ENCODE measurements at places on chromosomes 11 and 22.

DNA sequence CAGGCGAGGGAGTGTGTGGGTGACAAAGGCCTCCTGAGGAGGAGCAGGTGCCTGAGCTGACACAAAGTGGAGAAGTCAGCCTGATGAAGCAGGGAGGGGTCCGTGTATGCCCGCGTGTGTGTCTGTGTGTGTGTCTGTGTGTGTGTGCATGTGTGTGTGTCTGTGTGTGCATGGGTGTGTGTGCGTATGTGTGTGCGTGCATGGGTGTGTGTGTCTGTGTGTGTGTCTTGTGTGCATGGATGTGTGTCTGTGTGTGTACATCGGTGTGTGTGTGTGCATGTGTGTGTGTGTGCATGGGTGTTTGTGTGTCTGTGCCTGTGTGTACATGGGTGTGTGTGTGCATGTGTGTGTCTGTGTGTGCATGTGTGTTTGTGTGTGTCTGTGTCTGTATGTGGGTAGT is 65.6 kb upstream of the EIF3D start:
- DNase-seq, result no peak

DNA sequence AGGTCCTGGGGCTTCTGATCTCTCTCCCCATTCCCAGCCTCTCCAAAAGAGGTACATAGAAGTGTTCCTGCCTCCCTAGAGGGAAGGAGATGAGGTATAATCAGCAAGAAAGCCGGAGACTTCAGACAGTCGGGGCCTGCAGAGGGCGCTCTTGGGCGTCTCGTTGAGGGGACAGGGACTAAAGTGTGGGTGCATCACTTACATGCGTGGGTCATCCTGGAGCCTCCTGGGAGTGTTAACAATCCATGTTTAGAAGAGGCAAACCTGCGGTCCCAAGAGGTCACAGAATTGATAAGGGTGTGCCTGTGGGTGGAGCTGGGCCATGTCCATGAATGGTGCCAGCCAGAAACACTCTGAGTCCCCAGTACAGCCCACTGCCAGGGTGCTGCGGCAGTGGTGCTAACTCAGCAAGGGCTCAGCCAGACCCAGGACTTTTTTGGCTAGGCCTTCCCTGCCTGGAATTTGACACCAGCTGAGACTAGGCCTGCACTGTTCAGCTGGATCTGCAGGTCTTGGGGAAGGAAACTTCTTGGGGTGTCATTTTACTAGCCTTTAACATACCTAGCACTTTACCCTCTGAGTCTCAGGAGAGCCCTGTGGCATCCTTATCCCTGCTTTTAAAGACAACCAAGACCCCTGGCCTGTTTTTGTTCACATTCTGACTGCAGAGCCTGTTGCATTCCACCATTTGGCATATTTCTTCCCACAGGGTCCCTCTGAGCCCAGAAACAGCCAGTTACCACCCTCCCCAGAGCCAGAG is 5.5 kb downstream of the YDJC start:
- no peak for DNase-seq

DNA sequence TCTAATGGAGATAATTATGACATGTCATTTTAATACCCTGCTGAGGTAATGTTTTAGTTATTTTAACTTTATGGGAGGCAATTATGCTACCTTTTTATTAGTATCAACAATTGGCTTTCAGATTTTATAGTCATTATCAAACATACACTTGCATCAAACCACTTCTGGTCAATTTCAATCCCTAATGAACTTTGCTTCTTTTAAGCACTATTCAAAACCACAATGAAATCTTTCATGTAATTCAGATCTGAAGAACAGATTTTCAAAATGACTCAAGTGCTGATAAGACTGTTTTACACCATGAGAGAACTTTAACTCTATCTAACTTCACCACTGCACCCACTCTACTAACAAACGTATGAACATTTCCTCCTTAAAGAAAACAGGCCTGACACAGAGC is 25.9 kb upstream of the CCDC34 start:
- DNase-seq, result no peak

- no peak for DNase-seq
Measured at GRCh38 chr22:38490915-38491314, 15.2 kb downstream of the DDX17 start.

- DNase-seq, result no peak
Measured at GRCh38 chr22:48881326-48881980, 946.2 kb downstream of the BRD1 start.

GRCh38 chr11:83033972-83034672 is 37.6 kb downstream of the RAB30 start:
- DNase-seq, result no peak

DNA sequence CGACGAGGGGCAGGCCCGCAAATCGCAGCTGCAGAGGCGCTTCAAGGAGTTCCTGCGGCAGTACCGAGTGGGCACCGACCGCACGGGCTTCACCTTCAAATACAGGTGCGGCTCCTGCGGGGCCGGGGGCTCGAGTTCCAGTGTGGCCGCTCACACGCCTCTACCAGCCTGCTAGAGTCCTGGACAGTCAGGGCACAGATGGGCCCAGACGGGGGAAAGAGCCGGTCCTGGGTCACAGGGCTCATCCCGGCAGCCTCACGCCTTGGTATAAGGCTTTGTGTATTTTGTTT is 506 bp downstream of the MCM5 start:
- DNase-seq, result no peak

GRCh38 chr11:107609400-107610218 is 18.7 kb downstream of the ELMOD1 start:
- no peak for DNase-seq

GRCh38 chr11:19772480-19772879 is 59.8 kb downstream of the NAV2 start:
- no peak for DNase-seq

GRCh38 chr11:10931761-10932670 is 74.2 kb upstream of the ZBED5 start:
- no peak for DNase-seq

- no peak for DNase-seq
Measured at GRCh38 chr11:79668575-79668974, 227.7 kb upstream of the TENM4 start.

GRCh38 chr22:19447330-19448075 is at the start of gene C22orf39:
TSS of gene C22orf39 (minus strand) at chr22:19447711. CDS start at chr22:19447688, 23 bp downstream.
- peak; percentile 68 for DNase-seq

GRCh38 chr11:57586711-57587245 is 10.7 kb upstream of the SERPING1 start:
- no peak for DNase-seq

DNA sequence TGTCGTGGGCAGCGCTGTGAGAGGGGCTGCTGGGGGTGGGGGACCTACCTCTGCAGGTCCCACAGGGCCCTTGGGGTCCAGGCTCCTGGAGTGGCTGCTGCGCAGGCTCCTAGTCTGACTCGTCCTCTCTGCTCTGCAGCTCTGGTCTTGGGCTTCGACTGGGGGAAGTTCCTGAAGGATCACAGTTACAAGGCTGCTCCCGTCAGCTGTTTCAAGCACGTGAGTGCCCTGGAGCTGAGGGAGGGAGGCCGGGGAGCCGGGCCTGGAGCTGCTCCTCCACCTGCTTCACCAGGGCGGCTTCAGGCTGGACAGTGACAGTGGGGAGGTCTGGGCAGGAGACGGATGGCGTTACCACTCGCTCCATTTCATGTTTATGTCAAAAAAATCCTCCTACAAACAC is 11.9 kb downstream of the L3MBTL2 start:
- DNase-seq, result no peak

- DNase-seq, result no peak
Measured at GRCh38 chr11:71240865-71241691, 11.3 kb downstream of the SHANK2 start.

GRCh38 chr11:33835143-33835878 is 56.6 kb downstream of the LMO2 start:
- no peak for DNase-seq

DNA sequence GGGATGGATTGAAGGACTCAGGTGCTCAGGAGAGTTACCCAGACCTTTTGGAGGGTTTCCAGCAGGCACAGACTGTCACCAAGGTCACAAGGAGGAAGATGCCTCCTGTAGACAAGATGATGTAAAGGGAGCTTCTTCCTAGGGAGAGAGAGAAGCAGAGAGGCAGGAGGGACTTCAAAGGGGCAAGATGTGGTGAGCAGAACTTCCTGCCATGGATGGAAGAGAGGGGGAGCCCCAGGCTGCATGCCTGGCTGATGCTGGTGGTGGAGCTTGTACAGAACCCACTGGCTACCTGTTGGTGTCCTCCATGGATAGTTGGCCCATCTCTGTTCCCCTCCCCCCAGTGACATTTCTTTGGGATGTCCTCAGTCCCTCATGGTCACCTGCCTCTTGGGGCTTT is 4.2 kb downstream of the HEPN1 start:
- no peak for DNase-seq

GRCh38 chr22:49534386-49534785 is 293.3 kb downstream of the BRD1 start:
- no peak for DNase-seq

DNA sequence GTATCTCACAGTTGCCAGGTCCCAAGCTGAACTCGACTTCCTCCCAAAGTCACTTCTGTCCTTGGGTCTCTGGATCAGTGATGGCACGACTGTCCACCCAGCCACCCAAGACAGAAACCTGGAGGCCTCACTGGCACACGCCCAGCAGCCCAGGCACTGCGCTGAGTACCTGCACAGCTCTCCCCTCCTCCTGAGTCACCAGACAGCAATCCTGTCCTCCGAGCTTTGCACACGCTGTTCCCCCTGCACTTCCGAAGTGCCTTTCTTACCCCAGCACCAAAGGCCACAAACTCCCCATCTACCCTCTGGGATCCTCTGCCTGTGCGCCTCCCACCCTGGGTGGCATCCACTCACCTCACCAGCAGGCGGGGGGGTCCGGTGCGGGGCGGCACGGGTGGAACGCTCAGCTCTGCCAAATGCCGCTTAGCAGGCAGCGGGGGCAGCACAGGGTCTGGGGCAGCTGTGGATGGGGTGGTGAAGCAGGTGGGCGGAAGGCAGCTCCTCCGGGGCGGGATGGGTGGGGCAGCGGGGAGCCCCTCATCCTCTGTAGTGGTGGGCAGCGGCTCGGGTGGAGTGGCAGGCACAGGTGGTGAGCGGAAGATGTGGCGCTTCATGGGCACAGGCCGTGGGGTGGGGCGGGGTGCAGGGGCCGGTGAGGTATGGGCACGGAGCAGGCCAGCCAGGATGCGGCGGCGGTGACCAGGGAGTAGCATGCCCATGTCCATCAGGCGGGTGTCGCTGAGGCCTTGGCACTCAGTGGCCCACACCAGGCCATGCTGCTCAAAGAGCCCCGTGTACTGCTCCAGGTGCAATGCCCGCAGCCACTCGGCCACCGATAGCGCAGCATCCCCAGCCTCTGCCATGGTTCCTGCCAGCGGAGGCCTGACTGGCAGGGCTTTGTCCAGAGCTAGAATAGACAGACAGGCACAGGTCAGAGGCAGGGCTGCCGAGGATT is 25.7 kb downstream of the ARAP1 start:
- no peak for DNase-seq

DNA sequence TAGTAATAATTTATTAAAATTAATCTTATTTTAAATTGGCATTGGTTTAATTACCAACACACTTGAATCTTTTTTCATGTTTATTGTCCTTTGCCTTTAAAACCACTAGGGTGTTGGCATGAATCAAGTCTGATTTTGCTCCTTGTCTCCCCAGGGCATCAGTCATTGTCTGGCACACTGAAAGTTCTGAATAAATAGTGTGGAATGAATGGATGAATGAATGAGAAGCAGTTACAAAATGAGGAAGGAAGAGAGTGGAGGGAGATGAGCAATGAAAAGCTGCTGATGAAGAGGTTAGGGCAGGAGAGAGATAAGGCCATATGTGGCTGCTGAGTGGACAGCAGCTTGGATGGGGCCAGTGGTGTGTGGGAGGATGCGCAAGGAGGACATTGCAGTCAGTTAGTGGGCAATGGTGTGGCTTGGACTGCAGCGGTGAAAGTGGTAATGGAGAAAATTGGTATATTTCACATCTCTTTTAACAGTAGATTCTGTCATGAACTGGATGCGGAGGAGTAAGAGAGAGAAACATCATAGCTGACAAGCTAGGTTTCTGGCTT is 132.0 kb downstream of the SPON1 start:
- no peak for DNase-seq

DNA sequence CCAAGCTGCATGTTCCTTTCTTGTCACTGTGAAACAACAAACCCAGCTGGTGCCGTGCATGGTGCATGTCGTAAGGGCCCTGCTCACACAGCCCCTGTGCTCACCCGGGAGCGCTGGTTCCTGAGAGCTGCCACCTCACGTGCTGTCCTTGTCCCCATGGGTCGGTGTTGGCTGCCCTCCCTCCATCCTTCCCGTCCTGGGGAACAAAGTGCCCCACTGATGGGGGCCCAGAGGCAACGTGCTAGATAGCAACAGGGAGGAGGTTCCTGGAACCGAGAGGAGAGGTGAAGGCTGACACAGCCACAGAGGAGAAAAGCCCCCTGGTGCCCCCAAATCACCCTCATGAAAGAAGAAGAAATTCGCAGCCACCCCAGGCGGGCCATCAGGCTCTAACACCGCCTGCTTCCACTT is 56.6 kb upstream of the SLC22A12 start:
- no peak for DNase-seq

DNA sequence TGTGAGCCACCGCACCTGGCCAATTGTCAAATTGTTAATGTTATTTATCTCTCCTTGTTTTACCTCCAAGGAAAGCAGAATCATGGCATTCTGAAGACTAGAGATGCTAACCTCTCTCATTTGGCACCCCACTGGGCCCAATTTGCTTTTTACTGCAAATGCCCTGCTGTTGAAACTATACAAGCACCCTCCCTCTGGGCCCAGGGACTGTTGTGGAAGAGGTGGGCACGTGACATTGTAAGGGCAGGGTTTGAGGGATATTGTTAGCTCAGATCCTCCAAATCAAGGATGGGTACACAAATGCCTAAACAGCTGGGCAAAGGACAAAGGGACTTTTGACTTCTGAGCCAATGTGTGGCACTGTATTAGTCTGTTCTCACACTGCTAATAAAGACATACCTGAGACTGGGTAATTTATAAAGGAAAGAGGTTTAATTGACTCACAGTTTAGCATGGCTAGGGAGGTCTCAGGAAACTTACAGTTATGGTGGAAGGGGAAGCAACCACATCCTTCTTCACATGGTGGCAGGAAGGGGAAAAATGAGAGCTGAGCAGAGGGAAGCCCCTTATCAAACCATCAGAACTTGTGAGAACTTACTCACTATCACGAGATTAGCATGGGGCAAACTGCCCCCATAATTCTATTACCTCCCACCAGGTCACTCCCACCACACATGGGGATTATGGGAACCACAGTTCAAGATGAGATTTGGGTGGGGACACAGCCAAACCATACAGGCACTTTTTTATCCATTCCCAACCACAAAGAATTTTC is 6.5 kb upstream of the ALDH3B2 start:
- DNase-seq, result no peak

DNA sequence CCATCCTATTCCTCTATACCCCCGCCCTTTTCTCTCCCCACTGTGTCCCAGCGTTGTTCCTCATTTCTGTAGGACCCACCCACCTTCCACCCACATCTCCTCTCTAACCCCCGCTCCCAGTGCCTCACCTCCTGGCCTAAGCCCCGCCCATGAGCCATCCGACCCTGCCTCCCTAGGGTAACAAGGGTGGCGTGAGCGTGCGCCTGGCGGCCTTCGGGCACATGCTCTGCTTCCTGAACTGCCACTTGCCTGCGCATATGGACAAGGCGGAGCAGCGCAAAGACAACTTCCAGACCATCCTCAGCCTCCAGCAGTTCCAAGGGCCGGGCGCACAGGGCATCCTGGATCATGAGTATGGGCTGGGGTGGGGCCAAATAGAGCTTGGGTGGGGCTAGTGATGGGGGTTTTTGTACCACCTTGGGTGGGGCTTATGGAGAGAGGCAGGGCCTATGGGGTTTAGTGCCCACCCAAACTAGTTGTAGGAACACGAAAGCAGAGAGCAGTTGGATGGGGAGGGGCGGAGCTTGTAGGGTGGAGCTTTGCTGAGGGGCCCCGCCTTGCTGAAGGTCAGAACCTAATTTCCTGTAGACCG is 4.5 kb downstream of the INPP5J start:
- DNase-seq, result no peak

- no peak for DNase-seq
Measured at GRCh38 chr11:17389957-17390649, 1.6 kb upstream of the KCNJ11 start.
